ENCODE measurements at places on chromosomes 11 and 22.

DNA sequence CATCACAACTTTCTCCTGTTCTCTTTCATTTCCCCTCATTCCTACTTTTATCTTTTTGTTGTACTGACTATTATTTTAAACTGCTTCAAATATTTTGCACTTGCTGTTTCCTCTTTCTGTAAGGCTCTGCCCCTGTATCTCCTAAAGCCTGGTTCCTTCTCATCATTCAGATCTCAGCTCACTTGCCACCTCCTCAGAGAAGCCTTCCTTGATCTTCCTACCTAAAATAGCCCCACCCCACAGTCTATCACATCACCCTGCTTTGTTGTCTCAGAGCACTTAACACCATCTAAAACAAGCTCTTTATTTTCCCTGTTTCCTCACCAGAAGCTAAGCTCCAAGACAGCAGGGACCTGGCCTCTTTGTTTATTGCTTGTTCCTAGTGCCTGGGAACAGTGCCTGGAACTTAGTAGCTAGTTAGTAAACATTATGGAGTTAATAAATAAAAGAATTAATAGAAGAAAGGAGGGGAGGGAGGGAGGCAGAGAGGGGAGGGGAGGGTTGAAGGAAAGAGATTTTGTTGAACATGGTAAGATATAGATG, 2.5 kb upstream of the STK33 start:
- DNase-seq, result no peak

DNA sequence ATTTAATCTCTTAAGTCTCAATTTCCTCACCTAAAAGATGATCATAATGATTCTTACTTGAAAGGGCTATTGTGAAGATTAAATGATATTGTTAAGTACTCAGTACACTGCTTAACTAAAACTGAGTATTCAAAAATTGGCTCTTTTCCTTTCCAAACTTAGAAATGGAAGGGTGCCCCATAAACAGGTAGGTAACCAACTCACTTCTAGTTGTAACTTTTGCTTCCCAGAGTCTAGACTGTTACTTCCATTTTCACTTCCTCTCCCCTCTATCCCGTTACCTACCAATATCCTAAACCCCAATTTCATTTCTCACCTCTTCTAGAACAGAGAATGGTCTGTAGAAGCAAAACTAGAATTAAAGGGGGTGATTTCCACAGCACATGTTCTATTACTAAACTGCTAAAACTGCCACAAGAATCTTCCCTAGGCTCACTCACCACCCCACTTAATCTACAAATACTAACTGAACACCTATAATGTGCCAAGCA, 50.0 kb downstream of the RRAS2 start:
- no peak for DNase-seq

DNA sequence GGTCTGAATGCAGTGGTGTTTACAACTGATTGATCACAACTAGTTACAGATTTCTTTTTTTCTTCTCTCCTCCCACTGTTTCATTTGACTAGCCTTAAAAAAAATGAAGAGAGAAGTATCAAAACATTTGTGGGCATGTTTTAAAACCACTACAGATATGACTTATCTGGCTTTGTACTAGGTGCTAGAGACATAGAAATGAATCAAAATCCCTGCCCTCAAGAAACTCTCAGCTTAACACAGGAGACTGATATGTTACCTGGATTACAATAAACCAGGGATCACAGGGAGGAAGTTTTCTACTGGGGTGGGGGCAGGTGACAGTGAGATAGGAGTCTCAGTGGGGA, 25.2 kb upstream of the CTR9 start:
- no peak for DNase-seq

DNA sequence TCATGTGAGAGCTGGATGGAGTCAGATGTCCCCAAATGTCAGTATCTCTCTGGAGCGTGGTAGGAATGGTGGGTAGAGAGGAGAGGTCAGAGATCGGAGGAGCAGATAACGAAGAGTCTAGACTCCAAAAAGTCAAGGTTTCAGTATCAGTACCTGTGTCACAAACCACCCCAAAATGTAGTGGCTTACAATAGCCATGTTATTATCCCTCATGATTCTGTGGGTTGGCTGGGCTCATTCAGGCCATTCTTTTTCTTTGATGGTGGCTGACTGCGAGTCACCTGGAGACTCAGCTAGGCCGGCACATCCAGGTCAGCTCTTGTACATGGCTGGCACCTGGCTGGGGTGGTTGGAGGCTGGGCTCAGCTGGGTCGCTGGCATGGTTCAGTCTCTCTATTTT, 7.3 kb upstream of the SSTR3 start:
- DNase-seq, result no peak

- DNase-seq, result peak; percentile 32
Measured at GRCh38 chr11:46278387-46279125, 1.1 kb downstream of the CREB3L1 start.

DNA sequence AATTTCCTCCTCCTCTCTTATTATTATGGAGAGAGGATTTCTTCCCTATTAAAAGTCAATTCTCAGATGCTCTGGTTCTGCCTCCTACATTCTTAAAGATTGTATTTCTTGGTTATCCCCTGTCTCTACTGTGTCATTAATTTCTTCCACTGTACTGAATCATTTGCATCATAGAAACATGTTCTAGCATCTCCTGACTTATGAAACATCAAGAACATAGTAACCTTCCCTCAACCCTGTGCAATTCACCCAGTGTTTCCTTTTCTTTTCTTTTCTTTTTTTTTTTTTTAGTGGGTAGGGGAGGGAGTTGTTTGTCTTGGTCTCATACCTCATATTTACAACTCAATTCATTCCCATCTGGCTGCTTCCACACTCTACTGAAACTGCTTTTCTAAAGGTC, 288.0 kb upstream of the PLET1 start:
- no peak for DNase-seq

- DNase-seq, result peak; percentile 31
Measured at GRCh38 chr11:36177836-36178235, 111.4 kb downstream of the COMMD9 start.

DNA sequence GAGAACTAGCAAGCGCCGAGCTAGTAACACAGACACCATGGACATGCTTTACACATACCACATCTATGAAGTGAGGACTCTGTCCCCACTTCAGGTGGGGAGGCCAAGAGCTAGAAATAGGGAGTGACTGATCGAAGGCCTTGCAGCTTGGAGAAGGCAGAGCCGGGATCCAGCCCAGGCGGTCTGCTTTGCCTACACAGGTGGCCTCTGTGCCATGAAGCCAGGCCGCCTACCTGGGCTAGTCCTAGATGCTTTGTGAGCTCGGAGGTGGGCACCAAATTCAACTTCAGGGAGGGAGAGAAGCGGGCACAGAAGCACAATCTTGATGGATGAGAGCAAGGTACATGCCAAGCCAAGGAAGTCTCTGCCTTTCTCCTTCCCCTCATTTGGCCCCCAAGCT, 117.2 kb downstream of the TIMP3 start:
- no peak for DNase-seq

DNA sequence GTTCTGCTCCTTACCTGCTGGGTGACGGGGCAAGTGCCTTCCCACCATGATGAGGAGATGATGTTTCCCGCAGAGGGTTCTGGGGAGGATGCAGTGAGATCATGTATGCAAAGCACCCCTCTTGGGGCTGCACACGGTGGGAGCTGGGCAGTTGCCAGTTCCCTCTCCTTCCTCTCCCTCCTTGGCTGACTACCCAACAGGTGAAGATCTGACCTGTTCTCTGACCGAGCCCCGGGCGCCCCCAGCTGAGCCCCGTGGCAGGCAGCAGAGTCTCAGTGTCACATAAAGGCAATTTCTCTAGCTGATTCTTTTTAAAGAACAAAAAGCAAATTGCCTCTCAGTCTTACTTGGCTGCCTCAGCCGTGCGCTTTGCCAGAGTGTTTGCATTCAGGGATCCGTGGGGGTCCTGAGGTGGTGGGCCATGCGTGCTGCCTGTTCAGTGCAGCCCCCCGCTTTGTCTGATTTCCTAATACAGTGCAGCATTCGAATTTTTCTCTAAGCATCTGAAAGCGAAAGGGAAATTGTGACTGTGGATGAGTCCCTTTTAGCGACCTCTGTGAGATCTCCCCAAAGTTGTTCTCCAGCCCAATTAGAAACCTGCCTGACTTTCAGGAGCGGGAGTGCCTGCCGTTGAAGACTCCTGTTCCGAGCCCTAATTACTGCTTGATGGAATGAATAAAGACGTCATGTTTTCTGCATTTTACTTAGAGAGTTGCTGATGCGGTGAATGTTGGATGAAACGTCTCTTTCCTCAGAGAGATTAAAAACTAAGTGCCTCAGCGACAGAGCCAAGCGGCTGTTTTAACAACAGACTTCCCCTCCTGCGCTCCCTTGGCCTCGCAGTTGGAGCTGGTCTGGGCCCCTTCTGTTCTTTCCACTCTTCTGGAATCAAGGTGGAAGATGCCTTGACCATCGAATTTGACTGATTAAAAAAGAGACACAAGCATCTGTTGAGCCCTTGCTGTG, 86.0 kb downstream of the GRIK4 start:
- no peak for DNase-seq

DNA sequence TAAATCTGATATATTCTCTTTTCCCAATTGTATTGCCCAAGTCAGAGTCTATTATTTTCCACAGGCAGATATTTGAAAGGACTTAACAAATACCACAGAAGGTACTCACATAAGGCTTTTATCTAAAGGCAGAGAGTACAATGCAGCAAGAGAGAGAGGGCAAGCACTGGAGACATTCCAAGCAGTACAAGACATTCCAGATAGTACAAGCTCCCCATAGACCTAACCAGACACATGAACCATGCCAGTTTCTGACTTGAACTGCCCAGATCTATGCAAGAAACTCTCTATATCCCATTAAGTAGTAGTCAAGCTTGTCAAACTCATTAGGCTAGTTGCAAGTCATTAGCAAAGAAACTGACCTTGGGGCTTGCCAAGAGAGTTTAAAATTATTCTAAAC, 11.2 kb upstream of the MS4A6E start:
- no peak for DNase-seq

- peak; percentile 57 for DNase-seq
Measured at GRCh38 chr11:12411806-12412727, 34.7 kb downstream of the PARVA start.

- DNase-seq, result no peak
Measured at GRCh38 chr22:47295226-47295901, 532.9 kb downstream of the TBC1D22A start.

DNA sequence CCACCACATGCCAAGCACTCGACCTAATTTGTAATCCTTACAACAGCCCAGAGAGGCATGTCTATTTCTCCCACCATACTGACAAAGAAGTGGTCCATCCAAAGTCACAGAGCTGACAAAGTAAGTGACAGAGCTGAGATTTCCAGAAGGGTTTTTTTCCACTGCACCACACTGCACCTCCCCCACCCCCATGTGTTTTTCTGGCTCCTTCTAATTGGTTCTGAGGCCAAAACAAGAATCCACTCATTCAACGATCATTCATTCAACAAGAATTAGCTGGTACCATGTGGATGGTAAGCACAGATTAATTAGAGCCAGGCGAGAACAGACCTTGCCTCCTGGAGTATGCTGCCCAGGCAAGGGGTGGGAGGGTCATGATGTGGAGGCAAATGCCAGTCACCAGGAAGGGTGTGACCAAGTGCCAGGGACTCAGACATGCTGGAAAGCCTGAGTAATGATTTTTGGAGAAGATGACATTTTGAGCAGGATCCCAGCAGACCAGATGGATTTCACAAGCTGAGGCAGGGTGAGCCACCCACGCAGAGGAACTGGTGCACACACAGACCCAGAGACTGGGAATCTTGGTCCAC, 14.9 kb upstream of the PRG2 start:
- DNase-seq, result no peak

- no peak for DNase-seq
Measured at GRCh38 chr11:44760917-44761550, 34.3 kb downstream of the TSPAN18 start.

- no peak for DNase-seq
Measured at GRCh38 chr11:67415501-67416304, at the start of gene CARNS1. Gene CARNS1 (plus strand): TSS chr11:67415678. CDS start chr11:67416200, 522 bp downstream.

DNA sequence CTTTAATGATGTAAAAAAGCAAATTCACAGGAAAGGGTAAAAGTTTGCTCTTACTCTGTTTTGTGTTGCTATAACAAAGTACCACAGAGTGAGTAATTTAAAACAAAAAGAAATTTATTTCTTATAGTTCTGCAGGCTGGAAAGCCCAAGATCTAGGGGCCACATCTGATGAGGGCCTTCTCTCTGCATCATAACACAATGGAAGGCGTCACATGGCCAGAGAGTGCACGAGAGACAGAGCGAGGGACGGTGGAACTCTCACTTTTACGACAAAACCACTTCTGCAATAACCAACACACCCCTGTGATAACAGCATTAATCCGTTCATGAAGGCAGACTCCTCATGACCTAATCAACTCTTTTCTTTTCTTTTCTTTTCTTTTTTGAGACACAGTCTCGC, 31.1 kb downstream of the CD6 start:
- DNase-seq, result peak; percentile 48

- no peak for DNase-seq
Measured at GRCh38 chr11:79116600-79116999, 324.2 kb downstream of the TENM4 start.

- DNase-seq, result no peak
Measured at GRCh38 chr22:31730344-31730711, 19.6 kb downstream of the PRR14L start.

- no peak for DNase-seq
Measured at GRCh38 chr11:44051171-44051570, 3.4 kb downstream of the ACCSL start.

DNA sequence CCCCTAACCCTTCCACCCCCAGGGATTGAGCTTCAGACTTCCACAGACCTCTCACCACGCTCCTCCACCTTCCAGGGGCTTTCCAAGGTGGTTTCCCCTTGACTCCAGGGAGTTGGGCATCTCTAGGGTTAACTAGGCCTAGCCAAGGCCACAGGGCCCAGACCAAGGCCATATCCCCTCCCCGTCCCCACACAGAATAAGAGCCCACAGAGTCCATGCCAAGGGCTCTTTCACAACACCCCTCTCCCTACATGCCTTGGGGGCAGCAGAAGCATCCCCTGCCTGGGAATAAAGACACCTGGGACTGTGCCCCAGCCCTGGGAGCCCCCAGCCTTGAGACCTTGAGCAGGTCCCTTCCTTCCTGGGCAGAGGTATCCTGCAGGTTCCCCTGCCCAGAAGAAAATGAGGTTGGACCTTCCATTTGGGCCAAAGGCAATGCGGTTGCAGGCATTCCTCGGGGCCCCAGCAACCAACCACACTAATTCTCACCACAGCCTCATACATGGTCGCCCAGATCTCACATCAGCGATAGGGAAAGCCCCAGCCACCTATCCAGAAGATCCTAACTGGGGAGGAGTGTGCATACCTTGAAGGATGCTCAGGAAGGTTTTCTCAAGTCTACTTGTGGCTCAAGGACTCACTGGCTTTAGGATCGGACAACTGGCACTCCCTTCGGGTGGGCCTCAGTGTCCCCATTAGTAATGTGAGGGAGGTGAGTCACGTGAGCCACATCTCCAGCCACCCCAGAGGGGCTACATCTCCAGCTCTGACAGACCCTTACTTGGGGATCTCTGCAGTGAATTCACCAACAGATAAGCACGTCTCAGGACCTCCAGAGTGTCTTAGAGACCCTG, 1.7 kb downstream of the GDPD5 start:
- DNase-seq, result no peak

- no peak for DNase-seq
Measured at GRCh38 chr11:66259956-66260355, 8.5 kb upstream of the RAB1B start.
